ENCODE measurements at places on chromosomes 11 and 22.

DNA sequence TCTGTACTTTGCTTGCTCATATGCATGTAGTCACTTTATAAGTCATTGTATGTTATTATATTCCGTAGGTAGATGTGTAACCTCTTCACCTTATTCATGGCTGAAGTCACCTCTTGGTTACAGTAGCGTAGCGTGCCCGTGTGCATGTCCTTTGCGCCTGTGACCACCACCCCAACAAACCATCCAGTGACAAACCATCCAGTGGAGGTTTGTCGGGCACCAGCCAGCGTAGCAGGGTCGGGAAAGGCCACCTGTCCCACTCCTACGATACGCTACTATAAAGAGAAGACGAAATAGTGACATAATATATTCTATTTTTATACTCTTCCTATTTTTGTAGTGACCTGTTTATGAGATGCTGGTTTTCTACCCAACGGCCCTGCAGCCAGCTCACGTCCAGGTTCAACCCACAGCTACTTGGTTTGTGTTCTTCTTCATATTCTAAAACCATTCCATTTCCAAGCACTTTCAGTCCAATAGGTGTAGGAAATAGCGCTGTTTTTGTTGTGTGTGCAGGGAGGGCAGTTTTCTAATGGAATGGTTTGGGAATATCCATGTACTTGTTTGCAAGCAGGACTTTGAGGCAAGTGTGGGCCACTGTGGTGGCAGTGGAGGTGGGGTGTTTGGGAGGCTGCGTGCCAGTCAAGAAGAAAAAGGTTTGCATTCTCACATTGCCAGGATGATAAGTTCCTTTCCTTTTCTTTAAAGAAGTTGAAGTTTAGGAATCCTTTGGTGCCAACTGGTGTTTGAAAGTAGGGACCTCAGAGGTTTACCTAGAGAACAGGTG lies 11.1 kb downstream of the CCND1 start:
- DNase-seq, result no peak

DNA sequence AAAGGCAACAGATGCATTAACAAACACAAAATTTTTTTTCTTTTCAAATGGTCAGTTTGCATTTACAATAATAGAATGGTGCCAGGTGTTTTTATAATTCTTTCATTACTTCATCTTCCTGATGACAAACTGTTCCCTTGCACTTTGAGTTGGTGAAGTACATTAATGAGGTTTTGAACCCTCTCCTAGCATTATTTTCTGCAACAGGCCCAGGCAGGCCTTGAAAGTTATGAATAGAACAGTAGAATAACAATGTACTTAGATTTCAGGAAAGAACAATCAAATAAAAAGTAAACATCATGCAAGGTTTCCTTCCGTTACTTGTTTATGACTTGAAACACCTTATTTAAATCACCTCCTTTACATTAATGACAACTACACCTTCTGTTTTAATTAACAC lies 9.6 kb downstream of the BTG4 start:
- no peak for DNase-seq

GRCh38 chr11:46072172-46072964 lies 48.9 kb downstream of the PHF21A start:
- DNase-seq, result no peak

- DNase-seq, result no peak
Measured at GRCh38 chr22:50009765-50010675, 2.5 kb downstream of the IL17REL start.

DNA sequence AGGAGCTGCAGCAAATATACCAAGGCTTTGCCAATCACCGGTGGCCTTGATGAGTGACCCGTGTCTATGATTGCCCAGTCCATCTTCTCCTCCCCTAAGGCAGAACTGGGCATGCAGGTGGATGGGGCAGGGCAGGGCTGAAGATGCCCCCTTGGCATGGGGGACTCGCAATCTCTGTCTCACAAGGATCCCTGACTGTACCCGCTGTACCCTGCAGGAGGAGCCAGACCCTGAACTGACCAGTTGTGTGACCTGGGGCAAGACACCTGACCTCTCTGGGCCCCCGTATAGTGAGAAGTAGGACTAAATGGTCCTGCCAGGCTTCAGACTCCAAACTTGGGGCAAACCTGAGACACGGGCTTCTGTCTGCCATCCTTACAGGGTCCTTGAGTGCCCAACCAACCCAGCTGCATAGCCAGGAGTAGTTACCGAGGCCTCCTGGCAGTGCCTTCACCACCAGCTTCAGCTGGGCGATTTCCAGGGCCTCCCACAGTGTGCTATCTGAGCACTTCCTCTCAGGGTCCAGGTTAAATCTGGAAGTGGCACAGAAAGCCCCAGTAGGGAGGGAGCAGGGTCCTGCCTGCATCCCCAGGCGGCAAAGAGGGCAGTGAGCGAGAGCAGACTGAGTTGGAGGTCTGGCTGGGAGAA lies 6.4 kb upstream of the KCNJ11 start:
- no peak for DNase-seq

GRCh38 chr11:7604331-7604955 lies 68.9 kb downstream of the CYB5R2 start:
- DNase-seq, result peak; percentile 60
